NCI-H345 (cell line): ENCODE measurements at places on chromosomes 16 and 17.
A peak's percentile ranks its signal among the peaks of the same experiment; 100 is the strongest.

GRCh38 chr17:39949028-39949427 is 13.8 kb upstream of the GSDMA start:
- DNase-seq = no peak

DNA sequence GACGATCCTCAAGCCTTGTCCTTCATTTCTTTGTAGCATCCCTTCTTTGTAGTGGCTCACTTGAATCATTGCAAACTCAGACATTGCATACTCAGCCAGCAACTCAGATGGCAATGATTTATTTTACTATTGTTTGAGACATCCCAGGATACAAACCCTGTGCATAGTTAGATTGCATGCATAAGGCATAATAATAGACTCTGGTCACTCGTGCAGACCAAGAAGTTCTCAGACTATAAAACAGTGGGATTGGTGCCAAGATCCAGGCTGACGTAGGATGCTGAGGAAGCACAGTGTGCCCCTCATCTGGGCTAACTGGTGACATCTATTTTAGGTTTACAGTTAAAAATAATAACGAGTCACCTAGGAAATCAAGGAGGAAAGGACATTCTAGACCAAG is 142.3 kb downstream of the PMP22 start:
- DNase-seq = no peak

DNA sequence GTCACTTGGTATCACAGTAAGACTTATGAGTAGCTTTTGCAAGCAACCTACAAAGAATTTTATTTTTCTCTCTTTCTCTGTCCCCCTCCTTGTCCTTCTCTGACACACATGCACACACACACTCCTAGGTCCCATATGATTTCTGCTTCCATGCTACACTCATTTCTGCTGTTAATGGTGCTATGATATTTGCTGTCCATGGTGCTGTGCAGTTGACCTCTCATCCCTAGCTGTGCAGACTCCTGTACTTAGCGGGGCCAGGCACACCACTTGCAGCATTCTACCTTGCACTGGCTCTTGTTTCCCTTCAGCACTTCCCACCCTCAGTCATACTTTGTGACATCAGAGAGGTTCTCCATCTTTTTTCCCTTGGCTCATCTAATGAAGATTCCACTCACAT is 158.9 kb upstream of the CNTNAP4 start:
- no peak for DNase-seq

GRCh38 chr17:62727916-62728672 is 80.0 kb downstream of the MARCHF10 start:
- no peak for DNase-seq

- no peak for DNase-seq
Observed at GRCh38 chr17:43332230-43332629, 66.6 kb upstream of the ARL4D start.

DNA sequence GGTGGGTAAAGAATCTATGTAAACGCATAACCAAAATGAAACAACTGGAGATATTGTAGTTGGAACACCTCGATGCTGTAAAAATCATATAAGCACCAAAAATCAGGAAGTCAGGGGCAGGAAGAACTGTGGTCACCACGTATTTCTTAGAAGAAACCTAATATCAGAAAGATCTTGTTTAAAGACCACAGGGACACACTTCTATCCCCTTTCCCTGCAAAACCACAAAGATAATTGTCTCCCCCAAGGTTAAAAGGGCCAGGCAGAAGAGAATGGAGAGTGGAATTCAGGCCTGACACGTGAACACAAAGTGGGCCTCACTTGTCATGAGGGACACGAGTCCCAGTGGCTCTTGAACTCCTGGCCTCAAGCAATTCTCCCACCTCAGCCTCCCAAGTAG is 68.1 kb downstream of the GSG1L start:
- DNase-seq = no peak

GRCh38 chr17:27579897-27580321 is 51.1 kb upstream of the LGALS9 start:
- DNase-seq = no peak

- no peak for DNase-seq
Observed at GRCh38 chr17:70158591-70158990, 10.7 kb upstream of the KCNJ2 start.

DNA sequence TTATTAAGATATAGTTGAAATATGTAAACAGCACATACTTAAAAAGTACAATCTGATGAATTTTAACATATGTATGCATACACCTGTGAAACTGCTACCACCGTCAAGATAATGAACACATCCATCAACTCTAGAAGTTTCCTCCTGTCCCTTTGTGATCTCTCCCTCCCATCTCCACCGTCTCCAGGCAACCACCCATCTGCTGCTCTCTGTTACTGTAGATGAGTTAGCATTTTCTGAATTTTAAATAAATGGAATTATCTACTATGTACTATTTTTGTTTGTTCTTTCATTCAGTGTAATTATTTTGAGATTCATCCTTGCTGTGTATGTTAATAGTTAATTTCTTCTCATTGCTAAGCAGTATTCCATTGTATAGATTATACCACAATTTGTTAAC is 40.2 kb upstream of the SMPD3 start:
- DNase-seq = no peak

GRCh38 chr17:8384801-8385378 is 1.9 kb upstream of the RPL26 start:
- DNase-seq = no peak

GRCh38 chr17:73224663-73225305 is 31.9 kb downstream of the COG1 start:
- no peak for DNase-seq

DNA sequence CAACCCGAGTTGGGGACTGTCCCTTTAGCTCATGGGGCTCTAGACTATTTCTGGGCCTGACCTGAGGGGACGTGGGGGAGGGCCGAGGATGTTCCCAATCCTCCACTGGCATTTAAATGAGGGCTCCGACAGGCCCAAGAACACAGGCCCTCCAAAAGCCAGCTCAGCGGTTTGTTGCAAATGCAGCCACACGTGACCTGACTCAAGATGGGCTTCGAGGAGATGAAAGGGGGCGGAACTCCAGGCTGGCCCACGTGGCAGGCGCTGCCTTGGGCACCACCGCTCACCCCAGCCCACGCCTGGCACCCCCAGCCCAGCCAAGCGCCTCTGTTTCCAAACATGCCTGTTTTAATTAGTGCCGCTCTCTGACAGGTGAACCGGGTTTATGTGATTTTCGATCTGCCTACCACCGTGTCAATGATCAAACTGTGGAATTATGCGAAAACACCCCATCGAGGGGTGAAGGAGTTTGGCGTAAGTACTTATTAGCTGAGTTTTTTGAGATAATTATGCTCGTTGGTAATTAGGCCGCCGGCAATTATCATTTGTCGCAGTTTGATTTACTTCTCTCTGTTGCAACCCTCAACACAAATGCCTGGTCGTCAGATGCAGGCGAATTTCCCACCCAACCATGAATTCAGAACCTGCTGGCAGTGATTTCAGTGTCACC is 226.7 kb downstream of the KATNIP start:
- no peak for DNase-seq

- no peak for DNase-seq
Observed at GRCh38 chr16:53126390-53126789, 71.6 kb downstream of the CHD9 start.

DNA sequence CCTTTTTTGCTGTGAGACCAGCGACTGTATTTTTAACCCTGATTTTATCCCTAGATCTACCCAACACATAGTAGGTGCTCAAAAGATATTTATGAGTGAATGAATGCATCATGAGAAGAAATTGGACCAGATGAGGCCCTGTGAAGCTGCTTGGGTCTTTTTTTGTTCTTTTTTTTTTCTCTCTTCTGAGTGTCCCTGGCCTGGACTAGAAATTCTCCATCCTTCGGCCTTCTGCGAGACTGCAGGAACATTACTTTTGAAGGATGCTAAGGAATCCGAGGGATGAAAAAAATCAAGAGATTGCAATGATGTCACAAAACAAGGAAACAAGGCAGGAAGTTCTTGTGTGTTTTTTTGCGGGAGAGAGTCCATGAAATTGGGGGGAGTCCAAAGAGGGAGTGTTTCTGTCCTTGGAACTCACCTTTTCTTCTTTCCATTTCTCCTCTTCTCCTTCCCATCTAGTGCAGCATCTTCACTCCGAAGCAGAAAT is 560 bp upstream of the RUSF1 start:
- DNase-seq = no peak

- no peak for DNase-seq
Observed at GRCh38 chr16:61929776-61930175, 106.5 kb downstream of the CDH8 start.

DNA sequence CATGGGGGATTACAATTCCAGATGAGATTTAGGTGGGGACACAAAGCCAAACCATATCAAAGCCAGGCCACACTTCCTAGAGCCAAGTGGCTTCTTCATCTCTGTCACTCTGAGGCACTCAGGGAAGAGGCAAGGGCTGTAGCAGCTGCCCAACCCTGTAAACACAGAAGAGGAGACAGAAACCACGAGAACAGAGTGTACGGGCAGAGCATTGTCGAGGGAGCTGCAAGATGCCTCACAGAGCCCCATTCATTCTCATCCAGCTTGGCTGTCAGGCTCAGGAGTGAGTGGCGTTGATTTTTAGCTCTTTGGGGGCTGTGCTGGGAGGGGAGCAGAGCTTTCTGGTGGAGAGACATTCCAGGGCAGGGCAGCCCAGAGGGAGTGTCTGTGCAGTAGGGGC is 117.2 kb upstream of the SALL1 start:
- no peak for DNase-seq

- no peak for DNase-seq
Observed at GRCh38 chr16:54774768-54775167, 155.9 kb upstream of the IRX5 start.

- no peak for DNase-seq
Observed at GRCh38 chr16:65313936-65314626, 192.2 kb upstream of the CDH11 start.

- DNase-seq = no peak
Observed at GRCh38 chr17:22142091-22142490, 449.8 kb downstream of the KCNJ18 start.

- no peak for DNase-seq
Observed at GRCh38 chr17:64628641-64629040, 33.5 kb downstream of the SMURF2 start.

- no peak for DNase-seq
Observed at GRCh38 chr17:82320140-82320840, 2.9 kb upstream of the CD7 start.

DNA sequence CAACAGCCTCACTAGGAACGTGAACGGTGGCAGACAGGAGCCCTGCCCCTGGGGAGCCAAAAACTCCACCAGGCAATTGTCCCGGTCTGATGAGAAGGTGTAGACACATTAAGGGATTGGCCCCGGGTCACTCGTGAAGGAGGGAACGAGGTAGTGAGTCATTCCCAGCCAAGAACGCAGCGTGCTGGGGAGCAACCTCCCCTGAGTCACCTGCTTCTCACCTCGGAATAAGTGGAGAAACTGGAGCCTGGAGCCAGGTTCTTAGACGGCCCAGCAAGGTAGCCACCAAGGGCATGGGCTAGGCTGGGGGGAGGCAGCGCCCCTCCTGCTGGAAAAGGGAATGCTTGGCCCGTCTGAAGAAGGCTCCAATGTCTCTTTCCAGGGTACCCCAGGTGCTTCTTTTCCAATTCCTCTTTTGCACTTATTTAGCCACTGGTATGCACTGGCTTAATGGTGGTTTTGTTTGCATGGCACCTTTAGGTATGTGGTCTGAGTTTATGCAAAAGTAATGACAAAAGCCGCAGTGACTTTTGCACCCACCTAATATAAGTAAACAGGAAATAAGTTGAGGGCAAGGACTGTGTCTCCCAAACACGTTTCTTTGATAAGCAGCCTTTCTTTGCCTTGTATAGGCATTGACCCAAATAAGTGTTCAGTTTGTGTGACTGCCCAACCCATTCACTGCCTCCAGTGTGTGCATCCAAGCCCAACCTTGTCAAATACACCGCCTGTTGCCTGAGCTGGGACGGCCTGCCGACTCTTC is 1.8 kb upstream of the HELZ start:
- no peak for DNase-seq

DNA sequence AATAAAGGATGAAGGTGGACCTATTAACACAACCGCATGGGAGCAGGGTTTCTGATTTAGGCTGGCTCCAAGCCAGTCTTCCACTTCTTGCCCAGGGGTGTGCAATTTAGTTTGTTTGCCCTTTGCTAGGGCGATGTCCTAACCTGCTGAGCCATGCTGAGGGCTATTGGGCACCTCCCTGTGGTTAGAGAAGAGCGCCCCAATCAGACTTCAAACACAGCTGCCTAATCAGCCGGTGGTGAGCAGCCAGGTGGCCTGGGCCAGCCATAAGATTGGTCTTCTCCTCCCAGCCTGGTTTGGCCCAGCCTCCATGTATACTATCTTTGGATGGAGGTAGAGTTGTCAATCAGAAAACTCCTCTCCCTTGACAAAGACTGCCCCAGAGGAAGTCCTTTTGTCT is 15.7 kb downstream of the TMEM94 start:
- DNase-seq = peak; percentile 82

GRCh38 chr16:13521356-13521755 is 398.6 kb upstream of the ERCC4 start:
- no peak for DNase-seq

DNA sequence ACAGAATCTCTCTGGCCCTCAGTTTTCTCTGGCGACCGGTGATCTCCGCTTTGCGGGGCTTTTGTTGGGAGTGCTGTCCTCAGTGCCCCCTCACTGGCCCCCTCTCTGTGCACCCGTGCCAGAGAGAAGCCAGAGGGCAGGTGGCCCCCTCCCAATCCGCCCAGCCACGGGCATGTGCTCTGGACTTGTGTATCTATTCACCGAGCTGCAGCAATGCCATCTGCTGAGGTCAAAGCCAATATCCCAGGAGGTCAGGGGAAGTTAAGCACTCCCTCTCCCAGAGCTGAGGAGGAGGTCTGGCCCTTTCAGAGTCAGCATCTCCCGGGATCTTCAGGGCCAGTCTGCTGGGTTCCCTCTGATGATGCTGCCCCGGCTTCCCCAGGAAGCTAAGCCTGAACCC is 5.1 kb downstream of the CACNG5 start:
- no peak for DNase-seq

DNA sequence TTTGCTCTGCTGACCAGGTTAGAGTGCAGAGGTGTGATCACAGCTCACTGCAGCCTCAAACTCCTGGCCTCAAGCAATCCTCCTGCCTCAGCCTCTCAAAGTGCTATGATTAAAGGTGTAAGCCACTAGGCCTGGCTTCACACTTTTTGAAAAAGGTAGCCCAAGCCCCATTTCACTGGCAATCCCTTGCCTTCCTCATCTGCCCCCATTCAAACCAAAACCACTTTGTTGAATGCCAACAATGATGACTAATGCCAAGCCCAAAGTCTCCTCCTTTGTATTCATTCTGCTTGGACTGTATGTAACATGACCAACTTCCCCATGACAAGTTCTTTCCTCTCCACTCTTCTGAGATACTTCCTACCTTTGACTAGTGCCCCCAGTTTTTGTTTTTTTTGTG is 33.1 kb downstream of the N4BP1 start:
- no peak for DNase-seq

DNA sequence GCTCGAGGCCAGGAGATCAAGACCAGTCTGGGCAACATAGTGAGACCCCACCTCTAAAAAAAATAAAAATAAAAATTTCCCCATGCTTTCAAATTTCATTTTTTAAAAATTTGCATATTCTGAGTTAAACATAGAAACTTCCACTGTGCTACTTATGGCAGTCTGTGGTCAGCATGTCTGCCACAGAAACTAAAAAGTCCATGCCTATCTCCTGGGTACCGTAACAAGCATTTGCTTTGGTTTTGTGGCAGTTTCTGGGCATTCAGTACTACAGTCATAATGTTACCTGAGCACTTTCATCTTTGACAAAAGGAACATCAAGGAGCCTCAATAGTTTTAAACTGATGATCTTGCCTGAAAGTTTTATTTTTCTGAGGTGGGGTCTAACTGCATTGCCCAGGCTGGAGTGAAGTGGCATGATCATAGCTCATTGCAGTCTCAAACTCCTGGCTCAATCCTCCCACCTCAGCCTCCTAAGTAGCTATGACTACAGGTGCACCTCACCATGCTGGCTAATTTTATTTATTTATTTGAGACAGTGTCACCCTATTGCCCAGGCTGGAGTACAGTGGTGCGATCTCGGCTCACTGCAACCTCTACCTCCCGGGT is 13.2 kb upstream of the ITGA2B start:
- no peak for DNase-seq
